ENCODE measurements at places on chromosomes 3 and 15.

DNA sequence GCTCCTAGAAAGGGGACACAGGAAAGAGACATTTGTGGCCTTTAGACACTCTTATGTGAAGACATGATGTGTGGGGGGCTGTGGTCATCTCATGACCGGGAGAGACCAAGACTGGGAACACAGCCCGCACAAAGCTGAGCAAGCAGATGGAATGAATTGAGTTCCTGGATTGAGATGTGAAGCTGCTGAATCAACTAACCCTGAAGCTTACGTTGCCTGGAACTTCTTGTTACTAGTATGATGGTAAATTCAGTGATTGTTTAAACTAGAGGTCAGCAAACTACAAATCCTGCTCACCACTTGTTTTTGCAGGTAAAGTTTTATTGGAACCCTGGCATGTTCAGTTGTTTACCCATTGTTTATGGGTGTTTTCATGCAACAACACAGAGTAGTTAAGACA is 83.4 kb upstream of the BHLHE40 start:
- DNase-seq = no peak

GRCh38 chr3:5016211-5017161 is 37.2 kb downstream of the BHLHE40 start:
- DNase-seq = no peak

- DNase-seq = no peak
Observed at GRCh38 chr3:167473863-167474262, at the start of gene SERPINI2. SERPINI2 (minus strand) TSS chr3:167474042; CDS start chr3:167471834, 2,208 bp downstream.

DNA sequence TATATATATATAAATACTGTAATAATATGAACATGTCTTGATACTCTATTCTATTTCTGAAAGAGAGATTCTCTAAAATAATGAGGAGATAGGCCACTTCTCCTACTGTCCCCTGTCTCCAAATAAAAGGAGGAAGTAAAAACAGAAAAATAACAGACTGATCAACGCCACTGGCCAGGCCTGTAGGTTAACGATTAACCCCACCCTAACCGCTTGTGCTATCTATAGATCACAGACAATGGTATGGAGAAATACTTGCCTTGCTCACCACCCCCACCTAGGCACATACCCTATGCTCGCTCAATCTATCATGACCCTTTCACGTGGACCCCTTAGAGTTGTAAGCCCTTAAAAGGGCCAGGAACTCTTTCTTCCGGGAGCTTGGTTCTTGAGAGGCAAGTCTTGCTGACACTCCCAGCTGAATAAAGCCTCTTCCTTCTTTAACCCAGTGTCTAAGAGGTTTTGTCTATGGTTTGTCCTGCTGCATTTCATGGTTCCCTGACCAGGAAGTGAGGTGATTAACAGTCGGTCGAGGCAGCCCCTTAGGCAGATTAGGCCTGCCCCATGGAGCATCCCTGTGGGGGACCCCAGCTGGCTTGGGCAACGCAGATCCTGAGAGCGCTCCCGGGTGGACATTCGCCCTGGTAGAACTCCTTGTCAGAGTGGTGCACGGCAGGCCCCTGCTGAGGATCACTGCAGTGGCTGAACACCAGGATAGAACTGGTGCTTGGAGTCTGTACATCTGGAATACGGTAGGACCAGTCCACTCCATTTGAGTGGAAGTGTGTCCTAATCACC is 521.8 kb upstream of the CNTN3 start:
- DNase-seq = no peak

DNA sequence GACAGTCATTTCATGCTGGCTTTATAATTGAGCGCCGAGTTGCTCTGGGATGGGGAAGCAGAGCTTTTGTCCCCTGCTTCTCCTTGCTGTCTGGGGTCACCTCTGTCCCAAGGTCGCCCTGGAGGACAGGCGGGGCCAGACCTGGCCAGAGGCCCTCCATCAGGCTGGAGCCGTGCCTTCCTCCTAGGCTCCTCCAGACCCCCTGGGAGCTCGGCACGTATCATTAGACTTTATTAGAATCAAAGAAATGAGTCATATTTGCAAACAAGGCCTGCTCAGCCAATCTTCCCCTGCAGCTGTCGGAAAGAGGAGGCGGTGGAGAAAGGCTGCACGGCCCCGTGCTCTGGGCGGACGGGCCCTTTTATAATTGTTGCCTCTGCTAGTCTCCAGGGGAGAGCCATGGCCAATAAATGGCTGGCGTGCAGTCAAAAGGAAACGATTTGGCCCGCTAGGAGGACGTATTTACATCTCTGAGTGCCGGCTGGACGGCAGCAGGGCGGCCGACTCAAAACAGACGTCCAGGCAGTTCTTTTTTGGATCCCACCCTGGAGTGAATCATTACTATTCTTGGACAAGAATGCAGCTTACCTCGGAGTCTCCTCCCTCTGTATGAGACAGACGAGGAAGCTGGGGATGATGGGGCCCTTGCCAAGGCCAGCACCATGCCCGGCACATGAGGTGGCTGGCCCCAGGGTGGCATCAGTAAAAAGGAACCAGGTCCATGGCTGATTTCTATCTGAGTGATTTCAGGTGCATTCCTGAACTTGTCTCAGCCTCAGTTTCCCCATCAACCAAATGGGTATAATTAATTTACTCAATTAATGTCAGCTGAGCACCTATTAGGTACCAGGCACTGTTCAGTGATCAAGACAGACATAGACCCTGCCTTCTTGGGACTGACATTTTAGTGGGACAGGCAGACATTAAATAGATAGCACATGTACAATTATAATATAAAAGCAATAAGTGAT is 50.6 kb downstream of the SLC6A6 start:
- DNase-seq = peak; percentile 96

GRCh38 chr3:10955711-10956453 is 36.7 kb upstream of the SLC6A1 start:
- peak; percentile 30 for DNase-seq

- DNase-seq = no peak
Observed at GRCh38 chr3:115227461-115227860, 80.4 kb upstream of the ZBTB20 start.

- peak; percentile 30 for DNase-seq
Observed at GRCh38 chr3:197406266-197406665, 107.9 kb upstream of the DLG1 start.

DNA sequence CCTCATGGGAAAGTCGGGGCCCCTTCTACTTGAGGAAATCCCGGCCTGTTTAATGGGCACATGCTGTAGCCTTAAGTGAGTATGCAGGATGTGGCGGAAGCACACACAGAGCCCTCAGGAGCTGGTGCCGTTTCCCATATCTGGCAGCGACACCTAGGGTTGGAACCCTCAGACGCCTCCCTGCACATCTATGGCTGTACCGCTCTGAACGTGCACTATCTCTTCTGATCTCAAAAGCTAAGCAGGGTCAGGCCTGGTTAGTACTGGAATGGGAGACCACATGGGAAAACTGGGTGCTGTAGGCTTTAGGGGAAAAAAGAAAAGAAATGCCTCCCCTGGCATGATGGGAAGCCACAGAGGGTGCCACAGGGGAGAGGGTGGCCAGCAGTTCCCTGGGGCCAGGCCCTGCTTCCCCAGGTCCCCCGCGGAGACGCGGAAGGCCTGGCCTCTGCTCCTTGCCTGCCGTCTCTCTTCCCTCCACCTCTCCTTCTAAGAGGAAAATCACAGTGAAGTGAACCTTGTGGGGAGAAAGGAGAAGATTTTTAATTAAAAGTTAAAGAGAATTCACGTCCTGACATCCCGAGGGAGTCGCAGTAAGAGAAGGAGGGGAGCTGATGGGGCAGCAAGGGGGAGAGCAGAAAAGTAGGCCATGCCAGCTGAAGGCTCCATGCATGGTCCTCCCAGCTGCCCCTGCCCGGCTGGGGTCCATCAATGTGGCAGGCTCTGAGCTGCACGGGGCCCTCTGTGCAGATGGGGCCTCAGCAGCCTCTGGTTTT is 60.5 kb upstream of the TMEM115 start:
- DNase-seq = no peak

DNA sequence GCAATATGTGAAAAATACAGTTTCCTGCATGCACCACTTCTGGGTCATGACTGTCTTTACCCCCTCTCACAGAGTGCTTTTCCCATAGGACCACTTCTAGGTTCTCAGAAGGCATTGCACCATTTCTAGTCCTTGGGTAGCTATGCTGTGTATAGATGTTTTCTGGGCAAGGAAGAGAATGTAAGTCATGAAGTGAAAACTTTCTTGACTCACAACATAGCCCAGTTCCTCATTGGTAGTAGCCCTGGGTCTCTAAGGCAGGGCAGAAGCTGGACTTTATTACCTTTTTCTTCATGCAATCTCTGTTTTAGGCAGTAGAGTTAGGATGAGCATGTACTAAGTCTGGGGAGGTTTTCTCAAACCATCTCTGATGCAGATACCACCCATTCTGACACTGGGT is 203.1 kb downstream of the EPHB1 start:
- no peak for DNase-seq

DNA sequence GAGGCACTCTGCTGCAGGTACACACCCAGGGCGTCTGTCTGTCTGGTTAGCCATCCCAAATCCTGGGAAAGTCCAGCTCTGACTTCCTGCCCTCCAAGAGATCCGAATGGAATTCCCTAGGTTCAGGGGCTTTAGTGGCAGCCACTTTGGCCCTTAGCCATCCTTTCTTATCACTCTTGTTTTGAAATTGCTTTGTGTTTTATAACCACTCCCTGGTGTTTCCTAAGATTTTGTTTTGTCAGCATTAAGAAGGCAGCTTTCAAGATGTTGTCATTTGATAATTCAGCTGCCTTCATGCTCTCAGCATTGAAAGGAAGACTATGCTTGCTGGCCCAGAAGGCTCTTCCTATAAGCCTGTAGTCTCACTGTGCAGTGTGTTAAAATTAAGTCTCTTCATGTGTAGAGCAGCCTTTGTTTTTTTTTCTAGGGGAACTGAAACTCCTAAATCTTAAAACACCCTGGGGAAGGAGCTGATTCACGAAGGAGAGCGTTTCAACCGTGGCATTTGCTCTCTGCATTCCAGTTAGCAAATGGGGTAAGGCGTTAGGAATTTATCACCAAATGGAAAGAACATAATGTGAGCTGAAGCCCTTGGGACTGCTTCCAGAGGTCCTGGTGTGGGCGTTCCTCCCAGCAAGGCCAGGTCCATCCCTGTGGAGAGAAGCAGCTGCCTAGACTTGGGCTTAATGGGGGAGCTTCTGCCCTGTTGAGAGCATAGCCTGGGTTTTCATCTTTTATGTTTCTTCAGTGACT is 14.2 kb upstream of the CLEC3B start:
- peak; percentile 86 for DNase-seq

DNA sequence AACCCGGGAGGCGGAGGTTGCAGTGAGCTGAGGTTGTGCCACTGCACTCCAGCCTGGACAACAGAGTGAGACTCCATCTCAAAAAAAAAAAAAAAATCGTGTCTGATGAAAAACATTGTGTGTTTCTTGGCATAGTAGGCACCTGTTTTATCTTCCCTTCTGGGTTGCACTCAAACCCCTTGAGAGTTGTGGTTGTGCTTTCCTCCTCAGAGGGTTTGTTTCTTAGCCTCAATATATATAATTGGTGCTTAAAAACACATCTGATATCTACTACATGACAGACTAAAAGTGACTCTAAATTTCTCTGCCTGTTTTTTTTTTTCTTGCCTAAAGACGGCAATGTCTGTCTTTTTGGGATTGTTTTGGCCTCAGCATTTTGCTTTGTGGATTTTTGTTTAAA is 7.6 kb downstream of the NR1D2 start:
- no peak for DNase-seq

DNA sequence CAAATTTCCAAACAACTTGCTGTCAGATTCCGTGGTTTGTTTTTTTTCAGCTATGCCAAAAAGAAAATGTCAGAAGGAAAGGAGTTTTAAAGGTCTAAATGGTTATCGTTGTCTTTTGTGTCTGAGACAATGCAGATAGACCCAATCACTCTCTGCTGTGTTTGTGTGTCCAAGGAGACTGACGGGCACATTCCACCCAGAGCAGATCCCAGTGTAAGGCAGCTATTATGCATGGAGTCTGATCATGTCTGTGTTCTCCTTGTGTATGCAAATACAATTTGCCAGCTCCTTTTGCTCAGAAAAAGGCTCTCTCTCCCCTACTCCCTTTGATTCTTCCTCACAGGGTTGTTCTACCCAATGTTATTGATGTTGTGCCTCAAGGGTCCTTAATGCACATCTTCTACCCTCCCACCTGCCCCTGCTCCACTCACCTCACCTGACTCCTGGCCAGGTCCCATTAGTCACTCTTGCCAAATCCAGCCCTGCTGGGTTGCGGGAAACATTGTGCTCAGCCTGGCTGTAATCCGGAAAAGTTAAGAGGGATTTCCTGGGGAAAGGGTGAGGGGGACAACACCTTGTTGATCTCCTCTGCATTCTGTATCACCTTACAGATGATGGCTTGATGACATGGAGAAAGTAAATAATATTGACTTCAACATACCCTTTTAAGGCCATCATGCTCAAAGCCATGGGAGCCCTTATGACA is 61.0 kb downstream of the OTOL1 start:
- no peak for DNase-seq

- DNase-seq = no peak
Observed at GRCh38 chr3:124582196-124582595, 148.1 kb upstream of the UMPS start.

GRCh38 chr15:42106288-42106687 is 11.9 kb upstream of the PLA2G4D start:
- DNase-seq = no peak

DNA sequence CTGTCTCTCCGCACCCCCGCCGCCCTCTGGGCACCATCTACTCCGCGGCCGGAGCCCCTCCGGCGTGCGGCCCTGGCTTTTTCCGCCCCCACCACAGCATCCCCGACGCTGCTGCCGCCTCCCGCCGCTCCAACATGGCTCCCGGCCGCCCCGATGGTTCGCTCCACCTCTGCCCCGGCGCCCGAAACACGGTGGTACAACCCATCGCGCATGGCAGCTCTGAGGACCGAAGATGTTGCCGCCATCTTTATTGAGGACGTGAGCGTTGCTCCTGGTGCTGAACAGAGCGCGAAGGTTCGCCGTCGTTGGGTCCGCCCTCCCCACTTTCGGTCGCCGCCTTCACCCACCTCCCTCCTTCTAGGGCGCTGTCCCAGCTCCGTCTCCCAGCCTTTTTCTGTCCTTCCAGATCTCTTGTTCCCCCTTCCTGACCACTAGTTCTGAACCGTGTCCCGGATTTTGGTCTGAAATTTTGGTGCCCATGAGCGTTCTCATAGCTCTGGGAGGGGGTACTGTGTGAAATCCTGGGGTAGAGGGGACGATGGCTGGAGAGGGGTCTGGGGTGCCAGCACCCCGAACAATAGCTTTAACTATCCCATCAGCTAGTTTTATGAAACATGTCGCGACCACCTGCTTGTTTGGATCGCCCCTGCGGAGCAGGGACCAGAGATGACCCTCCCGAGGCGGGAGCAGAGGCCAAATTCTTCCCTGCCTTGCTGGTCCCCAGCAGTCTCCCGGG is at the start of gene CELSR3:
Gene CELSR3 (minus strand): TSS at position 134 of the 736 bp plus-strand sequence. CDS start 252 bp downstream, outside the sequence.
- peak; percentile 57 for DNase-seq
